ENCODE measurements at places on chromosomes 6 and 20.

DNA sequence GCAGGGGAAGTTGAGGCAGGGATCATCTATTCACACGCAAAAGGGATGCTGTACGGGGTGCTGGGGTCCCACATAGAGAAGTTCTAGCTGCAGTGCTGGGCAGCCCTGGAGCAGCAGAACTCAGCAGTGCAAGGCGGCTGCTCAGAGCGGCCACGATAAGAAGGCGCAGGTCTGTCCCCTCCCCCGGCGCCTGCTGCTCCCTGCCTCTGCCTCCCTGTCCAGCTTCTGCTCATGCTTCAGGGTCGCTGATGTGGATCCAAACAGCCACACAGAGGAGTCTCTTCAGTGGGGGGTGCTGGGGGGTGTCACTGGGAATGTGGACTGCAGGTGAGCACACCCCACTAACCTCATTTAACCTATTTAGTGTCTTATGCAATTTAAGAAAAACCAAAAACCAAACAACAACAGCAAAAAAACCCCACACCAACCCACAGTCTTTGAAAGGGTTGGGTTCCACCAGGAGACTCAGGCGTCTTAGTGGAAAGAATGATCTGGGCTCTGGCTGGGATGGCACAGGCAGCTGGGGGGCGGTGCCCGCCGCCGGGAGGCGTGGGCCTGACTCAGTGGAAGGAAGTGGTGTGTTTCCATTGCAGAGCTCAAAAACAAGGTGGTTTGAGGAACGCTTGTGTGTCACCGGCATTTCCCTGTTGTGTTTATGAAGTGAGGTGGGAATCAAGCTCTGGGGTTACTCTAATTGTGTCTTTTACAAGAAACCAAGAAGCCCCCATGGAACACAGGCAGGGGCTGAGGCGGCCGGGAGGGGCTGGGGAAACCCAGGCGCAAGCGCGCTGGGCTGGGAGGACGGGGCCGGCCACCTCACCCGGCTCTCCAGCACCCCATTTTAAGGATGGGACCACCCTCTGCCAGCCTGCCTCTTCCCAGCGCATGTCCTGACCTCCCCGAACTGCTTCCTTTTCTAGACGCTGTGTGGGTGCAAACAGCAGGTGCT lies 55.1 kb downstream of the IRF4 start:
- DNase-seq, result peak; percentile 88

- DNase-seq, result no peak
Measured at GRCh38 chr20:57786304-57786932, 76.6 kb upstream of the PMEPA1 start.

DNA sequence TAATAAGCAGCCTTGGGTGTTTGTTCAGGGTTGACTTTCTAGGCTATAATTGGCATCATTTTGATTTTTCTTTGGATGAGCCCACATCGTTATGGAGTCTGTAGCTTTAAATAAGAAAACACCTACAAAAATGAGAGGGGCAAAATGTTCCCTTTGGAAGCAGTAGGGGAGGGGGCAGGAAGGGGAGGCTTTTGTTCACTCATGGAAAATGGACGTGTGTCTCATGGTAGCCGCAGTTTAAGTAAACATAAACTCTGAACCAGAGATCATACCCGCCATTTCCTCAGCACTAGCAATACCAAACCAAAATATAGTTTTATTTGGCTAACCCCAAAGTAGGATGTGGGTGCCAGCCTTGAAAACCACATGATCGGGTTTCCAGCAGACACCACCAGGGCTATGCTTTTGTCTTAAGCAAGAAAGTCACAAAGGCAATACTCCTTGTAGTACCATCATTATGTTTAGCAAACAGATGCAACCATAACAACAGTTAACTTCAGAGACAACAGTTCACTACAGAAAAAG lies 572.5 kb upstream of the JAG1 start:
- DNase-seq, result no peak

DNA sequence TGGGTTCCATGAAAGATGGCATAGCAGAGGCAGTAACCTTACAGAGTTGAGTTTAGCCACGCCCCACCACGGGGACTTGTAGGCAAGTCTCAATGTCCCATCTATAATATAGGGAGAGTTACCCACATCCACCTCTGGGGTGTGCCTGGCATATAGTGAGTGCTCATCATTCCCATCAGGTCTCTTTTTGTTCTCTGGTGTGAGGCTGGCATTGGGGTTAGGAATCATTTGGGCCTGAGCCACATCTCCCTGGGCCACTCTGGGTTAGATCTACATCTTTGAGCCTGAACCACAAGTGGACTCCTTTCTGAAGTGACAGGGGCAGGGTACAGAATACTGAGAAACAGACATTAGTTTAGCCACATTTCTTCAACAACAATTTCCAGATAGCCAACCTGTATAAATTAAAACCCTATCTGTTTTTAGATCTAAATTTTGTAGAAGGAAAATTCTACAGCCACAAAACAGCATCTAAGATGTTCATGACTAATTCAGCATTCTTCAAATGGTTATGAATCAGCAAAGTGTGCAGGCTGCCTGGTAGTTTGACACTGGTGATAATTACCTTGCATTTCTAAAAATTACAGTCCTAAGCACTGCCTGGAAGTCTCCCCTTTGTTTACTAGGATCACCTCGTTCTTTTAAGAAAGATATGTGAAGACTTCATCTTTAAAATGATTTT lies 20.1 kb downstream of the RNF24 start:
- DNase-seq, result no peak

DNA sequence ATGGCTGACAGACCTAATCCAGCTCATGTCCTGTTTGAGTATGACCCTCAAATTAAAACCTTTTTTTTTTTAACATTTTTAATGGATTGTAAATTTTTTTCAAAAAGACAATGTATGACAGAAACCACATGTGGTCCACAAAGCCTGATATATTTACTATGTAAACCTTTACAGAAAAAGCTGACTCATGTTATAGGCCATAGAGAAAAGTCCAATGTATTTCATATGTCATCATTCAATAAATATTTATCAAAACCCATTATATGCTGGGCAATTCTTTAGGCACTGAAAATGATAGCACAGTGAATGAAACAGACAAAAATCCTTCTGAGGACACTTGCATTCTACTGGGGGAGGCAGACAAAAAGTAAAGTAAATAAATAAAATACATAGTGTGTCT lies 826.2 kb upstream of the FLRT3 start:
- no peak for DNase-seq

GRCh38 chr6:63014290-63014689 lies 197.0 kb upstream of the FKBP1C start:
- DNase-seq, result no peak

- DNase-seq, result no peak
Measured at GRCh38 chr6:138817799-138818198, 21.9 kb downstream of the ECT2L start.

DNA sequence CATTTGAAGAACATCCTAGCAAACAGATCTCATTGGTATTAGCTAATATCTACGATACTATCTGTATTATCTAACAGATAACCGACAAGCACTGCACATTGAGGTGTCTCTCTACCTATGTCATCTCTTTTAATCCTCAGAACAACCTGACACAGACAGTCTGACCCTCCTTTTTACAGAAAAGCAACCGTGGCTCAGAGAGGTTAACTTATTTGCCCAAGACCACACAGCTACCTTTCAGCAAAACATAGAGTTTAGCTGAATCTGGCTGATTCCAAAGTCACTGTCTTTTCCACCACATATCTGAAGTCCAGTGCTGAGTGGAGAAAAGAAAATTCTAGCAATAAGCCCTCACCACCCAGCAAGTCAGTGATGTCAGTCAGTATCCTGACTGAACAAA lies 358.7 kb upstream of the JARID2 start:
- no peak for DNase-seq

GRCh38 chr6:188821-189655 lies 103.2 kb upstream of the DUSP22 start:
- peak; percentile 72 for DNase-seq

GRCh38 chr20:54494303-54495006 lies 19.1 kb downstream of the DOK5 start:
- no peak for DNase-seq

GRCh38 chr6:110326609-110327008 lies 31.5 kb downstream of the METTL24 start:
- no peak for DNase-seq

GRCh38 chr6:76774781-76775384 lies 688.4 kb downstream of the HTR1B start:
- DNase-seq, result no peak

DNA sequence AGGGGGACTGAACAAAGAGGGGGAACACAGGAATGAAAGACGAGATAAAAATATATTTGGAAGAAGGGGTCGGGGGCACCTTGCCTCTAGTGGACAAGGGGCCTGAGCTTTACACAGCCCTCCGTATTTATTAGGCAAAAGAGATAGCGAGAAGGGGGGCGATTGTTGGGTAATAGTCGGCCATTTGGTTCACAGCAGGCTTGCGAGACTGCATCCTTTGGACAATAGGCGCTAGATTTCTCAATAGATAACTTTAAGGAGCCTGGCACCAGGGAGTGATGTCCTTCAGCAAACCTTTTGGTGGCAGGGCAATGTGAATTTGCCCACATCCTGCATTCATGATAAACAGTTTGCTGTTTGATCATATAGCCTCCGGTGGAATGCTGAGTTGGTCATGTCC lies 3.0 kb upstream of the NANP start:
- no peak for DNase-seq

DNA sequence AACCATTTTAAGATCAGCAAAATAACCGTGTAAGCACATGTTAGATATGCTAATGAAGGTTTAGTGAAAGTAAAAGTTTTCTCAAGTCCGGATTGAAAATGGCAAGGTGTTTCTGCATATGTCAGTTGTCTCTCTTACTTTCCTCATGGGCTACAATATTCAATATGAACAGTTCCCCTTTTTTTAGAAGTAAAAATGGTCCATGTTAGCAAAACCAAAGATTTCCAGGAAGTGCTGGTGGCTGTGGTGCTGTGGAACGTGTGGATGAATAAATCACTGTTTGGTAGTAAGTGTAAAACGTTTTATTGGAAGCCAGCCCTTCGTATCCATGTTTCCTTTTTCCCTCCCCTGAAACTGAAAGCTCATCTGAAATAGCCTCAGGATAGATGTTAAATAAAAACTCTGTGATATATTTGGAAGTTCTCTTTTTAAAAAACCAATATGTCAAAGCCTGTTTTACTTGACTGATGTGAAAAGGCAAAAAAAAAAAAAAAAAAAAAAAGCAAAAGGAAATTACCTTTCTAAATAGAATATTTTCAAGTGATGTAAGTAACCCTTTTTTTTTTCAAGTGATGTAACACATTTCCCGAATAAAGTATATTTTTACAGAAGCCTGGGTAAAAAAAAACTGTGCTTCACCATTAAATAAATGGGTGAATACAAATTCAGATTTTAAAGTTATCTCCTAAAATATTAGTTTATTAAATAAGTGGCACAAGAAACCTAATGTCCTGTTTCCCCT lies 41.9 kb downstream of the PLEKHG1 start:
- no peak for DNase-seq

- no peak for DNase-seq
Measured at GRCh38 chr6:11330413-11330760, 97.9 kb upstream of the NEDD9 start.
